Mucosa of descending colon (tissue), 3 donors: ENCODE measurements at places on chromosomes 2 and 18.

DNA sequence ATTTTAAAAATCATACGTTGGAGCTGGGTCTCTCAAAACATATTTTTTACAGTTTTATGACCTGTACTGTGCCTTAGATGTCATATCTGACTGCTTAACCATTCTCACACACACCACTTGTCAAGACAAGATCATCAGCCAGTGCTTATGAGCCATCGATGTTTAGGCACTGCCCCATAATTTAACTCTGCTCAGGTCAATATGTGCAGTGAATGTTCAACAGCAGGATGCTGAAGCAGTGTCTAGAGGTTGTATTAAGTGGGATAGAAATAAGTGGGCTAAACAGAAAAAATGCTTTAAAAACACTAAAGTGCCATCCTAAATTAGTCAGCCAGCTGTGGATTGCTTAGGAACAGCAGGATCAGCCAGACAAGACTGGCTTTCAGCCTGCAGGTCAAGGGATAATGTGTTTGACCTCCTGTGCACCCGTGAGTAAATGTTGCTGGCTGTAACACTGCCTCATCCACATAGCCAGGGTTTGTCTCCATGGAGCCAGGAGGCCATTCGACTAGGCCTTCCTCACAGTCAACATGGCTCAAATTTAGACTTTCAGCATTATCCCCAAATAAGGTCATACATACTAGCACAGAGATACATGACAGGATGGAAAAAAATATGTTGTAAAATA lies 139.0 kb upstream of the NXPH2 start:
- no peak for DNase-seq

- no peak for DNase-seq
Measured at GRCh38 chr2:239390546-239391285, 10.1 kb downstream of the HDAC4 start.

- DNase-seq = no peak
Measured at GRCh38 chr2:58197894-58198293, 43.2 kb downstream of the FANCL start.

GRCh38 chr2:7011356-7012083 lies 94.3 kb downstream of the RNF144A start:
- no peak for DNase-seq

- DNase-seq = no peak
Measured at GRCh38 chr2:224997802-224998201, 44.5 kb downstream of the DOCK10 start.

GRCh38 chr2:48844417-48845155 lies 89.1 kb upstream of the LHCGR start:
- DNase-seq = no peak

DNA sequence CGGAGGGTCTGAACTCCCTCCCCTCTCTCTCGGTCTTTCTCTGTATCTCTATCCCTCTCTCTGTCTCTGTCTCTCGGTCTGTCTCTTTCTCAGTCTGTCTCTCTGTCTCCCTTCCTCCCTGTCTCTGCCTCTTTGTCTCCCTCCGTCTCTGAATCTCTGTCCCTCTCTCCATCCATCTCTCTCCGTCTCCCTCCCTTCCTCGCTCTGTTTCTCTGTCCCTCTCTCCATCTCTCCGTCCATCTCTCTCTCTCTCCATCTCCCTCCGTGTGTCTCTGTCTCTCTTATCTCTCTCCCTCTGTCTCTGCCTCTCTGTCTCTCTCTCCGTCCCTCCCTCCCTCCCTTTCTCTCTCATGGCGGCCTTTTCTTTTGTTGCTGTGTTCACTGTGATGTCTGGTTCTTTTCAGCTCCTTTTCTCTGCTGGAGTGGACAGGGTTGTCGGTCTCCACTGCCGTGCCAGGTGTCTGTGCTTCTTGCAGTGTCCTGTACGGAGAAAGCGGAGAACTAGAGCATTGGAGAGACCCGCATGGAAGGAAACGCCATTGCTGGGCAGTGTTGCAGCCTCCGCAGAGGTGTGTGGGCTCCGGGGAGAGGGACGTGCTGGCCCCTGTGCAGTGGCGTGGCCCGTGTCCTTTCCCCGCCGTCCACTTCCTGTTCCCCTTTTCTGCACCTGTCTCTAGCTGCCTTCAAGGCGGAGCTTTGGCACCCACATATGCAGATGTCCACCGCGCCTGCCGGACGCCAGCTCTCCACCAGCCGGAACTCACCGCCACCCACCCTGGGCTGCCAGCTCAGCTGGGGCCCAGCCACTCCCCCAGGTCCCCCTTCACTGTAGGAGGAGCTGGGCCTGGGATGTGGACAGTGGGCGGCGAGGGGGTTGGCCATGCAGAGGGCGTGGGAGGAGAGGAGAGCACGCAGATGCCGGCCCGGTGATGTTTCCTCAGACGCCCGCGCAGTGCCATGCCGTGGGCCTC lies 113.1 kb downstream of the NFATC1 start:
- no peak for DNase-seq
